ENCODE measurements at places on chromosomes 5 and 9.

- no peak for DNase-seq
Measured at GRCh38 chr5:119083679-119084078, 12.8 kb downstream of the DMXL1 start.

- DNase-seq = peak; percentile 62
Measured at GRCh38 chr9:123343443-123344191, 12.4 kb upstream of the CRB2 start.

DNA sequence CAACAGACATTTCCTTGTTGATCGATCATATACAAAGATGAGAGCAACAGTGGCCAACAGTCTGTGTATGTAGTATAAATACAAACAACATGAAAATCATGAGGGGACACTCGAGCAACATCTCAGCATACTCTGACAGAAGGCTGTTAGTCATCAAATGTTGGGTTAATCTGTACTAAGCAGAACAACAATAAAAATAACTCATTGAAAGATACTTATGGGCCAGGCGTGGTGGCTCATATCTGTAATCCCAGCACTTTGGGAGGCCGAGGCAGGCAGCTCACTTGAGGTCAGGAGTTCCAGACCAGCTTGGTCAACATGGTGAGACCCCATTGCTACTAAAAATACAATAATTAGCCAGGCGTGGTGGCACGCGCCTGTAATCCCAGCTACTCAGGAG is 67.3 kb downstream of the SCAI start:
- DNase-seq = no peak

DNA sequence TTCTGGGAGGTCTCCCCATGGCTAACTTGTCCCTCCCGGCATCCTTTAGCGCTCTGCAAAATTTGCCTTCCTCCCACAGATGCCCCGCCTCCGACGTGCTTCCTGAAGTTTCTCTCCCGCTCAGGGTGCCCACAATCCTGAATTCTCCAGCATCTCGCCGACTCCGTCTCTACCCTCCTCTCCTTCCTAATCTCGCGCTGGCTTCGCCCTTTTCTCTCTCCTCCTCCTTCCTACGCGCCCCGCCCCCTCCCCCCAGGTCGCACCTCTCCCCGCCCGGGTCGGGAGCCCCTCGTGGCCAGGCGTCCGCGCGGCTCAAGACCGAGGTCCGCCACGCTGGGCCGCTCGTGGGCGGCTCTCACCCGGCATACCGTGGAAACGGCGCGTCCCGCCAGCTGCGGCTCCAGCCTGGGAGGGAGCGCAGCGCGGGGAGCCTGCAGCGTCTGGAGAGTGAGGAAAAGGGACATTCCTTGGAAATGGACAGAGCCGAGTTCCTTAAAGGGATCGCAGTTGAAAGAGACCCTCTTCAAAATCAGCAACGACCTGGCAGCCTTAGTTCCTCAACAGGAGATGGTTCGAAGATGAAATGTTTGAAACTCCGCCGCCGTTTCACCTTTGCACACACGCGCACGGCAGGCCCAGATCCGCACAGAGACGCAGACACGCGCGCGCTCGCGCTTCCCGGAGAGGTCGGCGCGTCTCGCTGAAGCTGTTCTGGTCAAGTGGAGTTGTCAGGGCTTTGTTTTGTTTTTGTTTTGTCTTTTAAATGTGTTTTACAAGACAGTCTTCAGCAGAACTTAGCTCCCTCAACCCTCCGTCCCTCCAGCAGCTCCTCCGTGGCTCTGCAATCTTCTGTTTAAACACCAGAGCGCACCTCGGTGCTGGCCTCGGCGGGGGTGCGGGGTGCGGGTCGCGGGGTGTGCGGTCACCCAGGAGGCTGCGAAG is 5.0 kb upstream of the IRX2 start:
- DNase-seq = peak; percentile 37

GRCh38 chr5:25181249-25181648 is 536.5 kb upstream of the CDH10 start:
- DNase-seq = no peak

- no peak for DNase-seq
Measured at GRCh38 chr9:109963079-109963478, 183.1 kb downstream of the PALM2AKAP2 start.

GRCh38 chr9:136508729-136509500 is 26.1 kb upstream of the SEC16A start:
- DNase-seq = no peak

- DNase-seq = peak; percentile 89
Measured at GRCh38 chr5:181261320-181262049, 542 bp upstream of the TRIM52 start.

DNA sequence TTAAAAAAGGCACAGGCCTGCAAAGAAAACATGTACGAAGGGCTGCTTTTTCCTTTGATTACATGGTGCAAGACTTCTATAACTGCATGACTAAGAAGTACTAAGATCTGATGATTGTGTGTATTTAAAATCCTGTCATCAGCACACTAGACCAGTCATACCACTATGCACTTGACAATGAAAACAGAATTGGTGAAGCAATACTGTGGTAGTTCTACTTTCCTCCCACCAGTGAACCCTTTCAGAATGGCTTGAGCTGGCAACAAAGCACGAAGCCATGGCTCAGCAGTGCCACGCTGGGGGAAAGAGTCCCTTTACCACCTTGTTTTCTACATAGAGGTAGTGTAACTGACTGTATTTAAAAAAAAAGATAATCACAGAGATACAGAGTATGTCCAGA is 49.0 kb upstream of the POU5F2 start:
- DNase-seq = no peak

DNA sequence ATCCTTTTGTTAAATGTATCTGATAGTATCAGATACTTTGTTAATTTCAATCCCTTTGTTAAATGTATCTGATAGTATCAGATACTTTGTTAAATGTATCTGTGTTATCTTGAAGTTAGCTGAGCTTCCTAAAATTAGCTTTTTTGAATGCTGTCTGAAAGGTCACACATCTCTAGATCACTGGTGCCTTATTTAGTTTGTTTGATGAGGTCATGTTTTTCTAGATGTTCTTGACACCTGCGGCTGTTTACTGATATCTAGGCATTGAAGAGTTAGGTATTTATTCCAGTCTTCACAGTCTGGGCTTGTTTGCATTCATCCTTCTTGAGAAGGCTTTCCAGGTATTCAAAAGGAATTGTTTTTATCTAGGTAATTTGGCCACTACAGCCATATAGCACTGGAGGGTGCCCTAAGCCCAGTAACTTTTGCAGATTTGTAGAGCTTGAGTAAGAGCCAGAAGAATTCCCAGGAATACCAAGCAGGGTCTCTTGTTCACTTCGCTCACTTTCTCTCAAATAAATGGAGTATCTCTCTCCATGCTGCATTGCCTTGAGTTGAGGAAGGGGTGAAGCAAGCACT is 435.4 kb upstream of the GRAMD2B start:
- no peak for DNase-seq

DNA sequence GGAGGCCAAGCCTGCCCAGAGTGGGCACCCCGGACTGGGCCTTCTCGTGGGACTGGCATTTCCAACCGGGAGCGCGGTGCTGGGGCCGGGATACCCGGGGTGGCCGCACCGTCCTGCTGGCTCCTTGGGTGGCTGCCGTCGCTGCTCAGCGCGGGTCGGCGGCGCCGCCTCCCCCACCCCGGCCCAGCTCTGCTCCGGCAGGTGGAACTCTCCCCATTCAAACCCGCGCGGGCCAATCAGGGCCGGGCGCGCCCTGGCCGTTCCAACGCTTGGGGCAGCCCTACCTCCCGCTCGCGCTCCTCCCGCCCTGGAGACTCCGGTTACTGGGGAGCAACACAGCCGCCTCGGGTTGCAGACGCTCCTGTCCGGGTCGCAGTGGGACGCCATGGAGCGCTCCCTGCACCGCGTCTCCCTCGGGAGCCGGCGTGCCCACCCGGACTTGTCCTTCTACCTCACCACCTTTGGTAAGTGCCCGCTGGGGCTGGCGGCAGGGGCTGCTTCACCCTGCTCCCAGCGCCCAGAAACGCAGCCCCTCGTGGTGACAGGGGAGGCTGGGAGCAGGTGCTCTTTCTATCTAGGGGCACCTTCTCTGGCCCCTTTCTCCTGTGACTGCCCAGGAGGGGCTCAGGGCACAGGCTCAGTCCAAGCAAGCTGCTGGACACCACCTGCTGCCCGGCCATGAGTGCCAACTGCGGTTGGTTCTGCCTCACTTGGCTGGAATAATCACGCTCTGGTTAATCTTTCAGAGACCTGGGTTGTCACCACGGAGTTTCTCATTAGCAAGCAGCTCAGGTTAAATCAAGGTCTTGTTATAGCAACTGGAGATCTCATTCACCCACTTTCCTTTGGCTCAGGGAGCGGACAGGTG is at the start of gene RGS3:
TSS of gene RGS3 (plus strand) at position 310 of the 868 bp plus-strand sequence. CDS start at position 386, 76 bp downstream.
- DNase-seq = no peak

GRCh38 chr5:76986825-76987526 is 34.1 kb downstream of the CRHBP start:
- no peak for DNase-seq

DNA sequence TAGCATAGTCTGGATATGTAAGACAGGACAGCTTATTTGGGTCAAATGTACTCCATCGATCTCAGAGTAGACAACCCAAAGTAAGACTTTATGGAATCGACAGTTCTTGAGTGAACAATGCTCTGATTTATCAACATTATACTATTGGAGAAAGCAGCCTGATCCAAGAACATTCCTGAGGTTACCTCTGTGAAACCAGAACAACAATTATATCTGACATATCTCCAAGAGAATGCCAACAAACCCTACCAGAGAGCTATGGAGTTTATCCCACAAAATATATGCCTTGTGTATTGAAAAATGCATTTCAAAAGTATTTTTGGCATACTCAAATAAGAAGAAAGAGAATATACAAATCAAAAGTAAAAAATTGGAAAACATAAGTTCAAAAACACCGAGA is 1985.9 kb downstream of the EFNA5 start:
- DNase-seq = no peak

GRCh38 chr9:81384911-81385310 is 304.4 kb downstream of the TLE1 start:
- DNase-seq = no peak

DNA sequence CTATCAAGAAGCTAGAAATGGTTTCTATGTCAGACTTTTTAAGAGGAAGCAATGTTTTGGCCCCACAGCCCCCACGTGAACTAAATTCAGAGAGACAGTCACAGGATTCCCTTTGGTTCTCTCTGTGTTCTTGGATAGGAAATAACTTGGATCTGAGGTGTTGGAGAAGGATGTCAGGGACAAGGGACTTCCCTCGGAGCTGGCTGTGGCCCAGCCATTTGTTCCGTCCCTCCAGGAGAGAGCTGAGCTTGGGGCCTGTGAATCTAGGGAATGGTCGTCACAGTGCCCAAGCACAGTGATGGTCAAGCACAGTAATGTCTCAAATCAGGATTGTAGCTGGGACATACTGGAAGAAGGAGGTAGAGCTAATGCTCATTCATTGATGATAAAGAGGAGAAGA is 2.0 kb downstream of the C7 start:
- DNase-seq = no peak

DNA sequence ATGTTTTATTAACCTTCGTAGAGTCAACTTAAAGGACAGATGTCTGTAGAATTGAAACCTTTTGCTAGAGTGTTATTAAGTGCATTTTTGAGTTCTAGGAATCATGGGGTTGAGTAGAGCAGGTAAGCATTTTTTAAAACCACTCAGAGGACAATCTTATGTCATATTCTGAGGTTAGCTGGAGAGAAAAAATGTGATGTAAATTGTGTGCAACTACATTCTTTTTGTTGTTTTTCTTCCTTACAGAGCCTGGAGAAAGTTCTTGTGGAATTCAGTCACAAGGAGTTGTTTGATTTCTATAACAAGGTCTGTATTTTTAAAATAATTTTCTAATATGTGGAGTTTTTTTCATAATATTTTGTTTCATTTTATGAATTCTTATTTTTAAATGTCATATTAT is 206.4 kb downstream of the COMMD10 start:
- no peak for DNase-seq

DNA sequence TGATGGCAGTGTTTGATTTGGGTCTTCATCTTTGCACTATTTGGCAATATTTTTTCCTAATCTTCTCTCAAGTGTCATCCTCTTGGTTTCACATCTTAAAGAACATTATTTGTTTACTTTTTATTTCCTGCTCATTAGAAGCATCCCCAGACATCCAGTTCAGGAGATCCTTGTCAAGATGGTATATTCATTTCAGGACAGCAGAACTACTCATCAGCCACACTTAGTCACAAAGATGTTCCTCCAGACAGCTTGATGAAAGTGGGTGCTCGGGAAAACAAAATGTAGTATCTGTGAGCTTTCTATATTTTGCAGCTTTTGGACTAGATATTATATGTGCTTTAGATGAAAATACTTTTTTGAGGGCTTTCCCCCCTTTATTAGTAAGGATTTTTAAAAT is 72.1 kb upstream of the SREK1 start:
- no peak for DNase-seq

DNA sequence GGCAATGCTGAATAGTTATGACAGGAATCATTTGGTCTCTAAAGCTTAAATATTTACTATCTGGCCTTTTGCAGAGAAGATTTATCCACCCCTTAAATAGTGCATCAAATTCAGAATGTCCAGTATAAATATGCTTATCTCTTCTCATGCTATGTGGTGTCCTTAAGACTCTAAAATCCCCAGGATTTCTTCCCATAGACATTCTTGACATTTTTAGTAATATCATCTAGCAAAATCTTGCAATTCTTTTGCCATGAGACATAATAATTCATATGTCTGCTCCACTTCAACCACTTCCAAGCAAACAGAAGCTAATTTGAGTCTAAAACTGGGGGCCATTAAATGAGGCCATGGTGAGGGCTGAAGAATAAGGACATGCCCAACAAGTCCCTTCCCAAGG is 1923.4 kb upstream of the CDH9 start:
- no peak for DNase-seq

GRCh38 chr9:75834878-75835277 is 55.6 kb upstream of the PCSK5 start:
- DNase-seq = no peak

DNA sequence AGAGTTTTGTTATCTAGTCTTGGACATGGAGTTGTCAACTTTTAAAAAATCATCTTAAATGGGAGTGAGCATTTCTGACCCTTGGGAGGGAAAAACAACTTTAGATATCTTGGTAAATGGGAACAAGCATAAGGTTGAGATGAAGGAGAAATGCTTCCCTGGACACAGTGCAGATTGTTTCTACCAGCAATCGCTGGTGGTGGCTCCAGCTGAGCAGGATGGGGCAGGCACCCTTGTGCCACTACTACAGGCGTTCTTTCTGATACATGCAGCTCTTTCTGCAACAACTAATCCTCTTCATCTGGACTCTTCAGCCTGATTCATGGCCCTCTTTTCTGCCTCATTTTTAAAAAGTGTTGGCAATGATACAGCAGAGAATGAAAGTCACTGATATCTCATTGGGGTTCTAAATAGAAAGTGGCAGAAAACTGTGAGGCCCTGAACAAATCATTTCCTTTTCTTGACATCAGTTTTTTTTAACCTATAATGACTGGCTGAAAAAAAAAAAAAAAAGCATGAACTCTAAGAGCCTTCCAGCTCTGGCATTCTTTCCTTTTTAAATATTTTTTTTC is 409.4 kb upstream of the PTGER4 start:
- DNase-seq = peak; percentile 8

All from common myeloid progenitor, CD34-positive (primary cell).